Activated CD4-positive, alpha-beta T cell treated with anti-CD3 and anti-CD28 coated beads, Interleukin-2, amount 50 U/mL, for 1 hour (primary cell): ENCODE measurements at places on chromosomes 7 and 10.

GRCh38 chr7:157998884-157999552 is 588.6 kb downstream of the PTPRN2 start:
- DNase-seq: no peak

GRCh38 chr7:75988568-75989499 is 5.6 kb downstream of the TMEM120A start:
- DNase-seq: no peak

DNA sequence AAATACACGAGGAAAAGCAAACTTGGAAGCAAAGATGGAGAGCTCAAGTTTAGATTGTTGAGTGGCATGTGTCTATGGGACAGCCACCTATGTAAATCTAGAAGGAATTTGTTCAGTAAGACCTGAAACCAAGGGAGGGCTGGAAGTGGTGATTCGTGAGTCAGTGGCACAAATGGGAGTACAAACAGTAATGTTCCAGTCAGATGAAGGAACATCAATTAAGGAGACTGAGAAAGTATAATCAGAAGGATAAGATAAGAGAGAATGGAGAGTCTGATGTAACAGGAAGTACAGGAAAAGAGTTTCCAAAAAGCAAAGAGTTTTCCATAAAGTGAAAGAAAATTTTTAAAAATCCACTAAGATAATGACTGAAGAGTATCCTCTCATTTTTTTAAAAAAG is 544.2 kb downstream of the KIF20B start:
- no peak for DNase-seq

GRCh38 chr10:30371954-30372353 is 22.9 kb upstream of the MTPAP start:
- no peak for DNase-seq

DNA sequence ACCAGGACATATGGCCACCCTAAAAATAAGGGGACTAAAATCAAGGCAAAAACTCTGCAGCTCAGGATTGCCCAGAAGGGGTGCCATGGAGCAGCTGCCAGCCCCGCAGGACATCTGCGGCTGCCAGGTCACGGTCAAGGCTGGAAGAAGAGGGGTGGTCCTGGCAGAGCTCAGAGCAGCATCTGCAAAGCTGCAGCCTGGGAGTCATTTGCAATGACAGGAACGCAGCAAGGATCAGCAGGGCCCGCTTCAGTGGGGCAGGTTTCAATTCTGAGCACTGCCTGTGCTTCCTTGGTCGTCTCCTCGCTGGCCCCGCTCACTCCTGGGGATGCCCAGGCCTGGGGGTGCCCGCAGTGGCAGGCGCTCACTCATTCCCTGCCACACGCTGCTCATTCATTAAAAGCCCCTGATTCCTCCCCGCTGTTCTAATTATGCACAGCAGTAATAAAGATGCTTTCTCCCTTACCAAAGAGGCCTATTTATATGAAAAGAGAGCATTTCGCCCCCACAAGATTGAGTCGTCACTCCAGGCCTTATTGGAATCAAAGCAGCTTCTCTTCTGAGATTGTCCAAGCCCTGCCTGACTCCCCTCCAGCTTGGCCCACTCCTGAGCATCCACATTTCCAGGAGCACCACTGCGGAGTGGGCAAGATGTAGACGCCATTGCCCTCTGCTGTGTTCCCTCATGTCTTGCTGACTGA is 4.6 kb downstream of the HSPA12A start:
- DNase-seq: no peak

GRCh38 chr10:29508554-29509244 is 126.1 kb downstream of the SVIL start:
- DNase-seq: no peak

- DNase-seq: no peak
These were observed 59.1 kb downstream of the BPGM start for GRCh38 chr7:134705716-134706115.

GRCh38 chr10:80878330-80878729 is 340.6 kb downstream of the SH2D4B start:
- no peak for DNase-seq

- DNase-seq: no peak
These were observed 38.4 kb downstream of the TMEM229A start for GRCh38 chr7:123994449-123994848.

DNA sequence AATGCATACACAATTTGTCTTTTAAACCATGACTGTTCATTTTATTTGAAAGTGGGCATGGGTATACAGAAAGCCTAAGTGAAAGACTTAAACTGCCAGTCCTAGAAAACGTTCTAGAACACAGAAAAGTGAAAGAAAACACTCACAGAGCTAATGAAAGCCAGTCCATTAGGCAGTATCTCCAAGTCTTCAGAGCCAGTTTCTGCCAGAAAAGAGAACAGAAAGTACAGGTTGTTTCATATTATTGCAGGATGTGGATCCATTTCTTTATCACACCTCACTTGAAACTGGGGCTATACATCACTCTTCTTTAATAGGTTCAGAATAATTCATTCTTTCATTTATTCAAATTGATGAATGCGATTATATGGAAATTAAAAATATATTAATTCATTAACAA is 7.7 kb downstream of the PON1 start:
- DNase-seq: no peak

DNA sequence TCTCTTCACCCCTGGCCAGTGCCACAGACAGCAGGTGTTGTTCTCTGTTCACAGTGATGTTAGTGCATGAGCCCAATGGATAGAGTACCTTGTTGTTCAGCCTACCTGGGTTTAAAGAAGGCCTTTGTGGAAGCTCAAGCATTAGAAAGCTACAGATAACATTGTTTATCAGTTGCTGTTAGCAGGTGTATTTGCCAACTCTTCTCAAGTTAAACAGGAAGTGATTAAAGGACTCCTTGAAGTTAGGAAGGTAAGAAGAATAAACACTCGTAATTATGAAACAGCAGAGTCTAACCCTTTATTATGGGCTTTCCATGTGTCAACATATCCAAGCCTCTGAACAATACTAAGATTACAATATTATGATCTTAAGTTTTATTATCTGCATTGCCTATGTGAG is 25.9 kb downstream of the RGR start:
- no peak for DNase-seq

DNA sequence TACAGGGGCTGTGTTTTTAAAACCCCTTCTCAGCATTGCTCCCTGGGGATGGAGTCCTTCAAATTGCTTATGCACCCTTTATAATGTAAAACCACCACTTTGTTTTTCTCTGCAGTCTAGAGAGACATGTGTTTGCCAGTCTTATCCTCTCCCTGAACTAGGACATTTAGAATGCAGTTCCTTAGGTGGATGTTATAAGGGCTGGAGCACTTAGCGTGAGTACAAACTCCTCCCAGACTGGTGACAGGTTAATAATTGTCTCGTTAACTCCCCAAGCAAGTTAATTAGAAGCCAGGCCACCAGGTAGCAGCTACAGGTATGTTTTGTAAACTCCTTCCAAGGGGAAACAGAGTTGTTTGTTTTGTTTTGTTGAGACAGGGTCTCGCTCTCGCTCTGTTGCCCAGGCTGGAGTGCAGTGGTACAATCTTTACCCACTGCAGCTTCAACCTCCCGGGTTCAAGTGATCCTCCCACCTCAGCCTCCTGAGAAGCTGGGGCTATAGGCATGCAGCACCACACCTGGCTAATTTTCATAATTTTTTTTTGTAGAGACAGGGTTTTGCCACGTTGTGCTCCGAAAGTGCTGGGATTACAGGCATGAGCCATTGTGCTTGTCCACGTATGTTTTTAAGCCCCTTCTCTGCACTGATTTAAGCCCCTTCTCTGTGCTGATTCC is 100.2 kb downstream of the FAM107B start:
- DNase-seq: no peak

- DNase-seq: no peak
These were observed 138.0 kb downstream of the CDH23 start for GRCh38 chr10:71534568-71535194.

- DNase-seq: no peak
These were observed 95.7 kb downstream of the POU6F2 start for GRCh38 chr7:39073432-39073831.

- peak; percentile 31 for DNase-seq
These were observed 42.2 kb upstream of the SRGN start for GRCh38 chr10:69045441-69046300.

DNA sequence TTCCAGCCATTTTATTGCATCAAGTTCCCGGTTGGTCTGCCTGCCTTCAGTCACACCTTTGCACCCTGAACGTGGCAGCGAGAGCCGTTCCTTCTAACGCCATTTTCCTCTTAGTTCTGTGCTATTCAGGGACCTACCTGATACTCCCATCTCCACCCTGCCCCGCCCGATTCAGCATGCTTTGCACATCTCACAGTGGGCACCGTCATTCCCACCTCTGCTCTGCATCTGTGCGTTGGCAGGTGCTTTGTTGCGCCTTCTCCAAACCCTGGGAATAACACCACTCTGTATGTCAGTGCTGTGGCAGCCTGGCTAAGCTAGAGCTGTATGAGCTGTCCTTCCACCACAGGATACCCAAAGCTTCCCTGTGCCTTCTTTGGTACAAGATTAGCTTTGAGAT is 96.8 kb downstream of the ACTR3B start:
- DNase-seq: no peak
